Muscle of back (tissue), 13 donors: ENCODE measurements at places on chromosomes 6 and 20. TPM values are rescaled to one million over a fixed set of nuclear protein-coding genes. Genes with fewer than 3 reads are reported as not detected.

The GSTA4 gene
- 48.1 TPM for polyA plus RNA-seq

The GTSF1L gene
- not detected for polyA plus RNA-seq

DNA sequence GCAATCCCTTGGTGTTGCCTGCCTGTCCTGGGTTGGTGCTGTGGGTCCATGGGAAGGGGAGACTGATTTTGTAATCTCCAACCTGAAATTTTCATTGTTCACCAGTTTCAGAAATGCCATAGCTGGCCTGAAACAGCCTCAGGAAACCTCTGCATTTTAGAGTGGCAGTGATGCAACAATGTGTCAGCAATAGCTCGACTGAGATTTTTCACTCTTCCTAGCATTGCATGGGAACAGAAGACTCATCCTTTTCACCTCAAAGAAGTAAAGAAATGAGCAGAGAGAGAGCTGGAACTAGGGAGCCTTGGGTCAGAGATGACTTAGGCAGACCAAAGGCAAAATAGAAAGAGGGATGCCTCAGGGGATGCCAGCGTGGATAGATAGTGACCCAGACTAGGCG is 23.7 kb upstream of the TMEM14A start:
- DNase-seq: no peak

The CLPSL1 gene
- not detected for polyA plus RNA-seq

DNA sequence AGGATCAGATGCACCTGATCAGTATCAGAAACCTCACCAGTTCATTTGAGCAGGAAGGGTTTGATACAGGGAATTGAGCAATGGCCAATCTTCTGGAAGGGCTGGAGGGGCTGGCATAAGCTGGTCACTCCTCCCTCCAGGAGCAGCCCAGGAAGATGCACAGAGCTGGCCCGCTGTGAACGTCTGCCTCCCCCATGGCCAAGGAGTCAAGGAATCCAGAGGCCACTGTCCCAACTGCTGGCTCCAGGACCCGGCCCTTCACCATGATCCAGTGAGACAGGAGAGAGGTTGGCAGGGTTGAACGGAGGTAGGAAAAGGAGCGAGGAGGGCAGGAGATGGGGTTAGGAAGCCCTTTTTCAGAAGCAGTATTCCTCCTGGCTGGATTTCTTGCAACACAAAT is 113.9 kb upstream of the CST7 start:
- no peak for DNase-seq

GRCh38 chr20:32179515-32179914 is 28.0 kb downstream of the PLAGL2 start:
- DNase-seq: no peak

DNA sequence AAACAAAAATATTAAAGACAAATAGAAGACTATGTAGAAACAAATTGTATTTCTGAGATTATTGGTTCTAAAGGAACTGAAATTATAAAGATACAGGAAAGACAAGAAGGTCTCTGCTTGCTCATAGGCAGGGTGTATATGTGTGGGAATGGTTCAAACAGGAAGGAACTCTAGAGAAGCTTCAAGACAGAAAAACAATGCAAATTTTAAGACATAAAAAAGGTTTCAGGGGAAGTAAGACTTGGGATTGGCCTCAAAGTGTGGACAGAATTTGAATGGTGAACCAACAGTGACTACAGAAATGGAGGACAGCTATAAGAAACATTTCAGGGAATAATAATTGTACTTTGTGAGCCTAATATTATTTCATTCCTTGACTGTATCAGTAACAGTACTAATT is 50.3 kb downstream of the OR2B2 start:
- DNase-seq: no peak

GRCh38 chr6:155120034-155120433 is 124.9 kb downstream of the TIAM2 start:
- DNase-seq: peak; percentile 69

- DNase-seq: no peak
These were observed 32.1 kb downstream of the SNAI1 start for GRCh38 chr20:50014570-50015562.

DNA sequence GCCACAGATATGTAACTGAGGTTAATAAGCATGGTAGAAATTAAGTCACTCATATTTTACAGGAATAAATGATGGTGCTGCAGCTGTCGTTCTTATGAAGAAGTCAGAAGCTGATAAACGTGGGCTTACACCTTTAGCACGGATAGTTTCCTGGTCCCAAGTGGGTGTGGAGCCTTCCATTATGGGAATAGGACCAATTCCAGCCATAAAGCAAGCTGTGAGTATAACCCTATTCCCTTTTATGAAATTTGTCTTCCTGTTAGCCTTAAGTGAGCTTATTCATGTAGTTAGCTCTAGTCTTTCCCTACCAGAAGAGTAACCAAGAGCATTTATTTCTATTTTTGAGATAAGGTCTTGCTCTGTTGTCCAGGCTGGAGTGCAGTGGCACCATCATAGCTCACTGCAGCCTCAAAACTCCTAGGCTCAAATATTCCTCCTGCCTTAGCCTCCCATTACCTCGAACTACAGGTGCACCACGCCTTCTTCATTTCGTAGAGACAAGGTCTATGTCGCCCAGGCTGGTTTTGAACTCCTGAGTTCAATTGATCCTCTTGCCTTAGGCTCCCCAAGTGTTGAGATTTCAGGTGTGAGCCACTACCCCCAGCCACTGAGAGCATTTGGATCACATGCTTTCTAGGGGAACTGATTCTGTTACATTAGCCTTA is 12.0 kb downstream of the TCP1 start:
- DNase-seq: no peak

The CCN2 gene
- 83.4 TPM for polyA plus RNA-seq

The FAM184A gene
- polyA plus RNA-seq: 14.0 TPM

DNA sequence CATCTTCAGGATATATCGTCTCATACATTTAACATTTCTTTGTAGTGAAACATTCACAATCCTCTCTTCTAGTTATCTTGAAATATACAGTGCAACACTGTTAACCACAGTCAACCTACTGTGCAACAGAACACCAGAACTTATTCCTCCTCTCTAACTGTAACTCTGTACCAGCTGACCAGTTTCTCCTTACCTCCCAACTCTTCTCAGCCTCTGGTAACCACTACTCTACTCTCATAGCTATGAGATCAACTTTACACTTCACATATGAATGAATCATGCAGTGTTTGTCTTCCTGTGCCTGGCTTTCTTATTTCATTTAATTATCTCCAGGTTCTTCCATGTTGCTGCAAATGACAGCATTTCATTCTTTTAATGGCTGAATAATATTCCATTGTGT is 337.6 kb downstream of the BTBD9 start:
- no peak for DNase-seq

- DNase-seq: peak; percentile 83
These were observed at the start of gene TCF15 for GRCh38 chr20:610130-611046. Gene TCF15 (minus strand): TSS chr20:610309. CDS start chr20:610237, 72 bp downstream.

- DNase-seq: peak; percentile 65
These were observed 108.0 kb upstream of the FOXO3 start for GRCh38 chr6:108452711-108453195.

The OLIG3 gene
- not detected for polyA plus RNA-seq

GRCh38 chr6:119481976-119482375 is 132.4 kb upstream of the MAN1A1 start:
- DNase-seq: peak; percentile 22

The HSPA1B gene
- 52.8 TPM for polyA plus RNA-seq

The SLC35F1 gene
- polyA plus RNA-seq: 1.6 TPM

The TOMM34 gene
- 14.9 TPM for polyA plus RNA-seq

The BPIFB1 gene
- polyA plus RNA-seq: not detected

The DDO gene
- polyA plus RNA-seq: 0.38 TPM

- DNase-seq: no peak
These were observed 68.8 kb downstream of the FGD2 start for GRCh38 chr6:37074053-37074827.

GRCh38 chr20:46154305-46154704 is 36.2 kb downstream of the CD40 start:
- no peak for DNase-seq
